Stimulated activated CD4-positive, alpha-beta T cell treated with anti-CD3 and anti-CD28 coated beads, Interleukin-4, amount 100 ng/mL, for 48 hours (primary cell): ENCODE measurements at places on chromosomes 7 and 10.
A peak's percentile ranks its signal among the peaks of the same experiment; 100 is the strongest.

- no peak for DNase-seq
These were observed 96.9 kb downstream of the UBE3C start for GRCh38 chr7:157235357-157236333.

- no peak for DNase-seq
These were observed 26.1 kb downstream of the INPP5A start for GRCh38 chr10:132563485-132564248.

DNA sequence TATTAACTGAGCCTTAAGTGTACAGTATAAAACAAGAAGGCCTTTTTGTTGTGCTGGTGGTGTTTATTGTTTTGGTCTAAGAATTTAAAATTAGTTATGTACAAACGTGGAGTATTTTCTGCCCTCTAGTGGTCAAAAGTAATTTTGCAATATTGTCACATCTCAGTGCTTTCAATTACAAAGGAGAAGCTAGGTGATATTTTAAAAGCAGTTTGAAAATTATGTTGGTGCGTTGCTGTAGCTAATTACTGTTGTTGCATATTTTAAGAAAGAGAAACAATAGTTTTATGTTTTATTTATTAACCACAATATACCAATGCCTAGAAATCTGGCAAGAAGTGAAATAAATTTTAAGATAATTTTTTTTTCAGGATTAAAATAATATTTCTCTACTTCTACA is 11.4 kb downstream of the NPVF start:
- no peak for DNase-seq

GRCh38 chr10:121811386-121811785 is 116.4 kb downstream of the ATE1 start:
- DNase-seq: no peak

DNA sequence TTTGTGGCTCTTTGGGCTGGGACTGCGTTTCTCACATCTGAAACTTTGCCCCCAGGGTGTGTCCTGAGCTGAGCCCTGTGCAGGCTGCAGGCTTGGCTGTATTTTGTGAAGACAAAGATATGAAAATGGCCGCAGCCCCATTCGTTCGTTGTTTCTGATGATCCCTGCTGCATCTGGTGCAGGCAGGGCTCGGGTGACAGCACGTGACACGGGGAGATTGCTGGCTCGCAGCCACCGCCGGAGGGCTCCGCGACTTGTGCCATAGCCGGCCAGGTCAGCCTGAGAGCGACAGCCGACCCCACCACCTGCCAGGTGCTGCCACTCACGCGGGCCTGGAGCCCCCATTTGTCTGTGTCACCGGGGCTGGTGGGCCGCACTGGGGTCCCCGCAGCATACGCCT is 81.3 kb downstream of the ZRANB1 start:
- no peak for DNase-seq

GRCh38 chr7:74498996-74499834 is 45.5 kb downstream of the GTF2IRD1 start:
- no peak for DNase-seq

DNA sequence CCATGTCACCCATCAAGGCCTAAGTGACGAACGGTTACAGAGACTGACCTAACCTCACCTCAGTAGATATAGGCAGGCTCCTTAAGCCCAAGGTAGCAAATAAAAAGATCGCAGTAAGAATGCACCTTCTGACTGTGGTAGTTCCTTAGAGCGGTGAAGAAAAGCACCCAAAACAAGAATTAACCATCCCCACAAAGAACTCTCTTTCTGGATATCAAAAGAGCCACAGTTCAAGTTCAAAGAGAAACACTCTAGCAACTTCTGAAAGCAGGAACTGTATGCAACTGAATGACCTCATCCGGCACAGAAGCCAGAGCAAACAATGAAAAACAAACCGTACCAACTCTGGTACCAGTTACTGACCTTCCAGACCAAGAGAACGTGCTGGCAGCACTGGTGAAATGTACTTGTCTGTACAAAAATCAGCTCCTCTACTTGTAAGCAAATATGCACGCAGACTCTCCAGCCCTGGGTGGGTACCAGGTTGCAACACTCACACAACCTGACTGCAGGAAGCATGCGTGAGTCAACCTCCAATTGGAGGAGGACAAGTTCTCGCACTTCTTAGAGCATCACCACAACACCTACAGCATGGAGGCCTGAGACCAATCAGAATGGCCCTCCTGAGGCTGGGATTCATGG is 202.7 kb downstream of the FAM107B start:
- DNase-seq: peak; percentile 44

DNA sequence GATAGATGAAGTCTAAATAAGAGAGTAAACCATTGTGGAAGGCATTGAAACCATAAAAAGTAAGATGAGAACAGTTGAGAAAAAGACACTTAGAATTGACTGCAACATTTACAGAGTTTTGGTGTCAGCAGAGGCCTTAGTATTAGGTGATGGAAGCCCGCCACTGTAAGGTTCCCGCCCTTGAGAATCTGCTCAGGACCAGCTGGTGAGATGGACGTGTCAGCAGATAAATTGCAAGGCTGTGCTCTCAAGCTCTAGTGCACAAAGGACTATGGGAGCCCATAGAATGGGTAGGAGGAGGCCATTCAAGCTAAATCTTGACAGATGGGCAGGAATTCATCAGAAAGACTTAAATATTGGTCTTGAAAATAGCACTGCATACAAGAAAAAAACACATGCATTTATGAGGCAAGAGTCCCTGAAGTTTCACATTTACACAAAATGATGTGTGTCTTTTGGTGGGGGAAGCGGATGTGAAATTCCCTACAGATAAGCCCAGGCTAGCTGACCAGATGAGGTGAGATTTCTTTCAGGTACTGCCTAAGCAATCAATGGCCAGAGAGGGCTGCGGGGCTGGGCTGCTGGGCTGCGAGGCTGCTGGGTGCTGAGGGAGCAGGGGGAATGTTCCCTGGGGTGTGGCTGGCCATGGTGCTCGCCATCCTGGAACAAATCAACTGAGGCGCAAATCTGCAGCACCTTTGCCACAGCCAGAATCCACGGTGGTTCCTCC is 42.5 kb downstream of the SYPL1 start:
- no peak for DNase-seq

DNA sequence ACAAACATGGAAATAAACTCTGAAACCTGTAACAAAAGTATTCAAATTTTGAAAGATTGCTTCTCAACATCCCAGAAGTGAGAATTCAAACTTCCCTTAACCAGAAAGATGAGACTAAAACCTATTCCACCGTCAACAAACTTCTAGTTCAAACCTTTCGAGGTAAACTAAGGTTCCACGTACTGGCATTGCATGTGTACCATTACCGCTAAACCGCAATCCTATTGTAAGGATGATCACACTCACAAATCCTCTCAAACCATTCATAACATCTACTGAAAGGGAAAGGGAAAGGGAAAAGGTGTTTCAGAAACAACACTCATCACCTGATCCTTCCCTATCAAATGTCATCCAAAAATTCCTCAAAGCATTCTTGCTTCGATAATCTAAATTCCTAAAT is 3.1 kb downstream of the SMURF1 start:
- no peak for DNase-seq

- DNase-seq: no peak
These were observed 804 bp downstream of the TMEM106B start for GRCh38 chr7:12211711-12212485.

DNA sequence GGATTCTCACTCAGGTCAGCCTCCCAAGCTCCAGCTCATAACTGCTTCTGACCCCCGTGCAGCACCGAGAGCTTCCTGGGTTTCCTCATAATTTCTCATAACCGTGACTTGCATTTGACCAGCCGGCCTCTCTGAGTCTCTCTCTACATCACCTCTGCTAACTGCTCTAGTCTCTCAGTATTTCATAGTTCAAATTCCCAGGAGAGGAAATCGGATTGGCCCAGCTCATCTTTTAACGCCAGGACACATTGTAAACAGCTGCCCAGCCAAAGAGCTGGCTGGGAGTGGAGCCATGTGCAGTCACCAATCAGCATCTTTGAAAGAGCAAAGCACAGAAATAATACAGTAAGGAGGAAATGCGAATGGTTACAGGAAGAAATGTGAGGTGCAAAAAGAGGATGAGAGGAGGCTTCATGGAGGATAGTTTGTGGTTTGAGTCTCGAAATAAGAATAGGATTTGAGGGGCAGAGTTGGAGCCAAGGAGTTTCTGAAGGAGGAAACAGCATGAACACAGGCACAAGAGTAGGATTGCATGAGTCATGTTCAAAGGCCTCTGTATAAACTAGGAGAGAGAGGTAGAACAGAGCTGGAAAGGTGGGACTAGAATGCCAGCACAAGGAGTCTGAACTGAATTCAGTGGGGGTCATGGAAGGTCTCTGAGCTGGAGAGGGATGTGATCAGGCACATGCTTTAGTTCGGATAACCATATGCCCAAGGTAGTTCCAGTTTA is 15.2 kb upstream of the LBX1 start:
- DNase-seq: no peak

DNA sequence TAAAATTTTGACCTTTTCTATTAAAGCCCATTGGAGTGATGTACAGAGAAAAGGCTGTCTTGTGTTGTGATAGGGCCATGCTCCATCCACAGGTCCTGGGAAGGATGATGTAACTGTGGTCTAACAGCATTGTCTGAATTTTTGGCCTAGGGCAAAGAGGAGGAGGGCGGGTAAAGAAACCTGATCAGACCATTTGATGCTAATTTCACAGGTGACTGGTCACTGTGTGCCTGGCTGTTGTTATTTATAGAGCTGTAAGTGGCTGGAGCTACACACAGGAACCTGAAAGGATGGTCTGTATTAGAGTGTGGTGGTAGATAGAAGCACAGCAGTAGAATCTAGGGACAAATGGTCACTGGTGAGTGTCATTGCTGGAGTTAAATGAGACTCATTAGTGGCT is 182.1 kb downstream of the AUTS2 start:
- no peak for DNase-seq

DNA sequence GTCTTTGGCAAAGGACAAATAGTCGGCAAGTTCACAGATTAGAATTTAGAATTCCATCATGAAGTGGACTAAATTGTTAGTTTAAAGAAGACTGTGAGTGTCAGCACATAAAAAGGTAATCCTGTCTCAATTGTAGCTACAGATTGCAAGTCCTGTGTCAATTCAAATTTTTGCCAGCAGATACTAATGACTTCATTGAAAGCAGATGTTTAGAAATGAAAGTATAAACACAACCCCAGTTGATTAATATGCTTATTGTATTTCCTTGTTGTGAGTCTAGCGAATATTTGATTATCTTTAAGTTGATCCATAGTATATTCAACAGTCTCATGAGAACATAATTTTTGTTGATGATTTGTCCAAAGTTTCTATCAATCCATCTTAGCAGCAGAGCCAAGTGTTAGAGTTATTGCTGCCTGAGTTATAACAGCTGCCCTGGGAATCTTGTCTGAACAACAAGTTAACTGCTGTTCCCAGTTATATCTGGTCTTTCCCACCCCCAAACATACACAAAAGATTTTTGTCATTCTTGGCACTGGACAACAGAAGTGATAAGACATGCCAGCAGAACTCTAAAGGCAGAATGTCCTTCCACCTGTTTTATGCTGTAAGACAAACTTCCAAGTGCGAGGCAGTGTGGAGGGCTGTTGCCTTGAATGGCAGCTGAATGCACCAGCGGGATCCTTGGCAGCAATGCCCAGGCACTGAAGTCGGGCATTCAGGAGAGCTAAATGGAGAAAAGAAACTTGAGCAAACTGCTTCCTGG is 21.3 kb upstream of the HERPUD2 start:
- DNase-seq: no peak

GRCh38 chr10:132470410-132471124 is 67.0 kb upstream of the INPP5A start:
- DNase-seq: no peak

- peak; percentile 9 for DNase-seq
These were observed 1.2 kb downstream of the CASD1 start for GRCh38 chr7:94510582-94511496.

- peak; percentile 15 for DNase-seq
These were observed 514 bp downstream of the NHLRC2 start for GRCh38 chr10:113854761-113855588.
